Body of pancreas (tissue), 4 donors: ENCODE measurements at places on chromosomes 7 and 10.

DNA sequence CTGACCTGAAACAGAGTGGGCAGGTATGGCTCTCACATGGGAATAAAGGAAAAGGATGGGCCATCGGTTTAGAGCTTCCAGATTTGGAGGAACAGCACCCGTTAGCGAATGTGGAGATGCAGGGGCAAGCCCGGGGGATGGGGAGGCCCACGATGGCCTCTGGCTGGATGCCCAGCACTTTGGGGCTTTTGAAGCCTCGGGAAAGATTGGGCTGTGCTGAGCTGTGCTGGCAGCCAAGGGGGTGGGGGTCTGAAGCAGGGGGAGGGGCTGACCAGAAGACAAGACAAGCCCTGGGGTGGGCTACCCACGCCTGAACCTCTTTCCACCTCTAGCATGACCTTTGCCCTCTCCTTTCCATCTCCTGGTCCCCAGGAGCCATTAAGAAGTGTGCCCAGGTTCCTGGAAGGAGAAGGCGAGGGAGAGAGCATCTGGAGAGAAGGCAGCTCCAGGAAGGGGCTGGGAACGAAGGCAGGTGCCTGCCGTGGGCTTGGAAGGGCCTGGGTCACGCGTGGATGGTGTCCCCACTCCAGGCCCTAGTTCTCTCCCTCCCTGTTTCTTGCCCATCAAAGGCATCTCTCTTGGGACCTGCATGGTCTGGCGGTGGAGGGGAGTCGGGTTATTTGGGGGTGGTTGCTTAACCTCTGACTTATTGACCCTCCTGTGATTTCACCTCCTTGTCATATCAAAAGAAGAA lies 39.7 kb downstream of the JAKMIP3 start:
- no peak overlapping the region for H3K4me3 ChIP-seq
- no peaks in the 10 kb centered on the region for H3K4me1 ChIP-seq
- DNase-seq, result no peak
- H3K27me3 ChIP-seq, result no peaks in the 10 kb centered on the region
- no peaks in the 10 kb centered on the region for H3K36me3 ChIP-seq

DNA sequence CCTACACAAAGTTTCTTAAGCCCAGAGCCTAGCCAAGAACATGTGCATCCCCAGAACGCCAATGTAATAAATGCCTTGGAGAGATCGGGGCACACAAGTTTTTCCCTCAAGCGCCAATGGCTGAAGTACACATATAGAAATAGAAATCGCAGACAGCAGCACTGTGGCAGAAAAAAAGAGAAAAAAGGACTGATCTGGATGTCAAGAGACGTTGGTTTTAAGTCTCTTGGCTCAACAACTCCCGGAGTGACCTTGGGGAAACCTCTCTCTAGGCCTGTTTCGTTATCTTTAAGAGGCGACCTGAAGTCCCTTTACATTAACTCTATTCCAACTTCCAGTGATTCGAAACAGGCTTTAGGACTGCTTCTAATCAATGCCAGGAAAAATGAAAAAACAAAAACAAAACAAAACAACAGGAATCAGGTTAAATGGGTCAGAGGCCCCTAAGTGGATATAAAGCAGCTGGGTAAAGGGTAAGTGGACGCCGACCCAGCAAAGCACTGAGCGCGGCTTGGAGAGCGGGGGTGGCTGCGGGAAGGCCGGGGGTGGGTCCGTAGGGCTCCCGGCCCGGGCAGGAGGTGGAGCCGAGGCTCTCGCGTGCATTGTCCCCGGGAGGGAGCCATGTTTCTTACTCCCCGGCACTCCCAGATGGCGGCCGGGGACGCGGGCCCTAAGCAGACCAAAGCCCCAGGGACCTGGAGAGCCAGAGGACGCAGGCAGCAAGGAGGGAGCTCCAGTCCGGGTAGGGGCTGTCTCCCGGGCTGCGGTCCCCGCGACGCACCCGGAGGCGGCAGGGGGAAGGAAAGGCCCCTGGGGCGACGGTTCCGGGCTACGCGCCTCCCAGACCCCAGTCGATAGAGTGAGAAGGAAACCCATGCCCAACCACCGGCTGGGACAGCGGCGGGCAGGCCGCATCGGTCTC lies 757 bp downstream of the EIF3A start:
- DNase-seq, result peak; percentile 71
- H3K27me3 ChIP-seq, result no peaks in the 10 kb centered on the region
- H3K36me3 ChIP-seq, result no peaks in the 10 kb centered on the region
- H3K4me3 ChIP-seq, result peak overlapping the region; percentile 63
- peak overlapping the region; percentile 99 for H3K27ac ChIP-seq

DNA sequence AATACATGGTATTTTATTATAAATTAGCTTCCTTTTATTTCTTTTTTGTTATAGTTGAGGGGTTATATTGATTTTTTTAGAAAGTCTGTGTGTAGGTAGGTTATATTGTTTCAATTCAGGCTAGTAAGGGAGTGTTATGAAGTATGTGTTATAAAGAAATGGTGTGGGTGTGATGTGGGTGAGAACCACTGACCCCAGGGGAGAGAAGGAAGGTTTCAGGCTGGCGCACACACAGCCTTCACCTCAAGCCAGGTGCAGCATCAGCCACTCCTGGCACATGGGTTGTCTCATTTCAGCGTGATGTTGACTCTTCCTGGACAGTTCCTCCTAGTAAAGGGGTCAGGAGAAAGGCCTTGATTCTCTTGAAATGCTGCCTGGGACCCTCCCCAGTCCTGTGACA lies 291.3 kb downstream of the POU6F2 start:
- DNase-seq, result no peak
- no peaks in the 10 kb centered on the region for H3K27me3 ChIP-seq
- H3K4me1 ChIP-seq, result peaks cover 3% of the 10 kb centered on the region
- H3K36me3 ChIP-seq, result no peaks in the 10 kb centered on the region

GRCh38 chr7:115183431-115184057 lies 261.6 kb downstream of the MDFIC start:
- H3K36me3 ChIP-seq, result no peaks in the 10 kb centered on the region
- H3K27ac ChIP-seq, result no peak overlapping the region
- H3K4me3 ChIP-seq, result no peak overlapping the region
- H3K4me1 ChIP-seq, result peaks cover 5% of the 10 kb centered on the region
- H3K27me3 ChIP-seq, result no peaks in the 10 kb centered on the region

DNA sequence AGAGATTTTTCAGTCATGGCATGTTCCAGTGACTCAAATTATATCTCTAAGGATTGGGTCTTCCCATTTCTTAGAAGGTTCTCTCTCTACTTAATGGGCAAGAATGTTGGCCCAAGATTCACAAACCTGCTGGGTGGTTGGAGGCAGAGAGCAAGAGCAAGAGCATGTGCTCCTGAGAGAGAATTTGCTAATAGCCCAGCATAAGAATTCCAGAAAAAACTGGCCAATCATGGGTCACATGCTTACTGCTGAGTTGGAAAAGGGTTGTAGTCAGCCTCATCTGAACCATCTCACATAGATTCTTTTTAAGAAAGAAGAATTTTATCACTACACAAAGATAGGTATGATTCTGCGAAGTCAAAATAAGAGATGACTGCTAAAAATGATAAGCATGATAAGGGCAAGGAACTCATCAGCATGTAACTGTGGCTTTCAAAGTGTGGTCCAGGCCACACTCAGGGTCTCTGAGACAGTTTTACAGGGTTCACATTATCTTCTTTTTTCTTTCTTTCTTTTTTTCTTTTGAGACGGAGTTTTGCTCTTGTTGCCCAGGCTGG lies 8.2 kb upstream of the VCL start:
- H3K4me3 ChIP-seq, result no peak overlapping the region
- DNase-seq, result no peak
- H3K27me3 ChIP-seq, result no peaks in the 10 kb centered on the region
- no peaks in the 10 kb centered on the region for H3K36me3 ChIP-seq
- no peak overlapping the region for H3K27ac ChIP-seq

GRCh38 chr10:62188021-62188616 lies 80.5 kb downstream of the RTKN2 start:
- H3K4me1 ChIP-seq, result peaks cover 4% of the 10 kb centered on the region
- no peak for DNase-seq
- H3K36me3 ChIP-seq, result no peaks in the 10 kb centered on the region
- H3K27ac ChIP-seq, result no peak overlapping the region
- no peak overlapping the region for H3K4me3 ChIP-seq
- no peaks in the 10 kb centered on the region for H3K27me3 ChIP-seq

DNA sequence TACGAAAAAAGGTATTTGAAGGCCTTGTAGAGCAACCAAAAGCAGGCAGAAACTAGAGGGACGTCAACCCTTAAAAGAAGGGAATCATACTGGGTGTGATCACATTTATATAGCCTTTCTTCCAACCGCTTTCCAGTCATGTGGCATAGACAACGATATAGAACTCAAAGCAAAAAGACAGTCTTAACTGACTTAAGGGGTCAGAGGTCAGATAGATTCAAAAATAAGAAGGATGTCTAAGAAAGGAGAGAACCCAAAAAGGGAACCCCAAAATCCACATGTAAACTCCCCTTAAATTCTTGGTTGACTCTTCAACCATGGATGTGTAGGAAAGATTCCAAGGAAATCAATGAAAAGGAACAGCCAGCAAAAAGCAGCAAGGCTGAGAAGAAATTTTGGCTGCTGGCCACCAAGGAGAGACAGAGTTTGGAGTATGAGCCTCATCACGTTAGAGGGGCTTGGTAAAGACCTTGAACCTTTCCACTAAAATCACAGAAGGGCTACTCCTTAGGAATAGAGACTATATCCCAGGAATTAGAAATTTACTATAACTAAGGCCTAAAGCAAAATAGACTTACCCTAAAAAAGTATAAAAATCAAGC lies 8.6 kb downstream of the BCAP29 start:
- H3K36me3 ChIP-seq, result peaks cover 2% of the 10 kb centered on the region
- H3K27me3 ChIP-seq, result no peaks in the 10 kb centered on the region
- no peak overlapping the region for H3K27ac ChIP-seq

DNA sequence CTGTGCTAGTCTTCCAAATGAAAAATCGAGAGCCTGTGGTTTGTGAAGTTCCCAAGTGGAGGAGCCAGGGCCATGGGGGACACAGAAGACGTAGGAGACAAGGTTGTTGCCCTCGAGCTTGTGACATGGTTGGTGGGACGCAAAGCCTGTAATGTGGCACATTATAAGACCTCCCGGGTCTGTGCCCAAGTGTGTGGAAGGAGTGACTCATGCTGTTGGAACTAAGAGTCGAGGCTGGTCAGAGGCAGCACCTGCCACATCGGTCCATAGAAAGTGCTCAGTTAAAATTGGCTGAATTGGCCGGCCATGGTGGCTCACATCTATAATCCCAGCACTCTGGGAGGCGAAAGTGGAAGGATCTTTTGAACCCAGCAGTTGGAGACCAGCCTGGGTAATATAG lies 27.0 kb upstream of the PODXL start:
- H3K36me3 ChIP-seq, result no peaks in the 10 kb centered on the region
- no peaks in the 10 kb centered on the region for H3K4me1 ChIP-seq
- H3K4me3 ChIP-seq, result no peak overlapping the region
- no peak overlapping the region for H3K27ac ChIP-seq

GRCh38 chr10:11601670-11602069 lies 9.8 kb downstream of the USP6NL start:
- H3K27ac ChIP-seq, result no peak overlapping the region
- H3K27me3 ChIP-seq, result no peaks in the 10 kb centered on the region
- H3K4me3 ChIP-seq, result no peak overlapping the region
- no peak for DNase-seq
- H3K36me3 ChIP-seq, result no peaks in the 10 kb centered on the region

- H3K27ac ChIP-seq, result no peak overlapping the region
- peaks cover under 1% of the 10 kb centered on the region for H3K4me1 ChIP-seq
- H3K27me3 ChIP-seq, result no peaks in the 10 kb centered on the region
- H3K4me3 ChIP-seq, result no peak overlapping the region
Observed at GRCh38 chr10:23075672-23076071, 19.7 kb upstream of the MSRB2 start.

DNA sequence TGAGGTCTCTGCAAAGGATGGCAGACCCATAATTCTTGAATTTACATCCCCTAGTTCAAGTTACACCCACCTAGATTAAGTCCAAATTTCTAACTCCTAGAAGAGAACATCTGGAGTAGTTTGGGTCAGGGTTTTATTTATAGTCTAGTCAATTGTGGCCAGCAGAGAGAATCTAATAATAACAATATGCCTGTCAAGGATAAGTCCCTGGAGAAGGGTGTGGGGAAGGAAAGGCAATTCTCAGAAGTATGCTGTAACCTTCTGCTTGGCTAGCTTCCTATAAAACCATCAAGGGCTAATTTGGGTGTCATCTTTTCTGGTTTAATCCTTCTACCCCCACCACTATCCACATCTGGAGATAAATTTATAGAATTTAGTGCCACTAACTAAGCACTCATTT lies 52.8 kb upstream of the SEMA3E start:
- H3K4me1 ChIP-seq, result no peaks in the 10 kb centered on the region
- no peak for DNase-seq
- H3K36me3 ChIP-seq, result no peaks in the 10 kb centered on the region
- H3K27ac ChIP-seq, result no peak overlapping the region

- DNase-seq, result no peak
- no peaks in the 10 kb centered on the region for H3K36me3 ChIP-seq
- H3K4me3 ChIP-seq, result no peak overlapping the region
Observed at GRCh38 chr10:81576336-81576735, 298.7 kb upstream of the NRG3 start.

- H3K36me3 ChIP-seq, result no peaks in the 10 kb centered on the region
- no peak for DNase-seq
- H3K27me3 ChIP-seq, result no peaks in the 10 kb centered on the region
Observed at GRCh38 chr10:28891058-28891713, 213.9 kb downstream of the BAMBI start.

GRCh38 chr10:132571650-132572544 lies 34.3 kb downstream of the INPP5A start:
- H3K4me1 ChIP-seq, result peaks cover 45% of the 10 kb centered on the region
- no peak overlapping the region for H3K4me3 ChIP-seq
- peak overlapping the region; percentile 52 for H3K27ac ChIP-seq
- no peaks in the 10 kb centered on the region for H3K27me3 ChIP-seq

GRCh38 chr7:3416453-3416852 lies 115.4 kb downstream of the SDK1 start:
- H3K4me3 ChIP-seq, result no peak overlapping the region
- no peak for DNase-seq
- H3K36me3 ChIP-seq, result no peaks in the 10 kb centered on the region
- H3K27ac ChIP-seq, result no peak overlapping the region

DNA sequence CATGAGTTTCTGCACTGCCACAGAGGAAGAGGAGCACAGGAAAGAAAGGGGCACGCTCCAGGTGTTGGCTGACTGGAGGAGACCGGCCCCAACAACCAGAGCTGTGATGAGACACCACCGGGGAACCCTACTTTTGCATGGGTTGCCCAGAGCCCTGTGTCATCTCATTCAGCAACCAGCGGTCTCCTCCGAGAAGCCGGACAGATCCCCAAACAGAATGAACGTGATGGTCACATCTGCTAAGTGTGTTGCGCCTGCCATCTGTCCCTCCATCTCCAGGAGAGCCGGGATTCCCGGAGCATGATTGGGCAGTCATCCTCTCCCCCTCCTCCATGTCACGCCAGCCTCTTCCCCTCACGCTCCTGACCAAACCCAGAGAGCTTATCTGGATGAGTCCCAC lies 22.9 kb downstream of the PARP12 start:
- H3K27ac ChIP-seq, result no peak overlapping the region
- no peak overlapping the region for H3K4me3 ChIP-seq
- peaks cover 4% of the 10 kb centered on the region for H3K36me3 ChIP-seq
- no peaks in the 10 kb centered on the region for H3K27me3 ChIP-seq
